ENCODE measurements at places on chromosomes 7 and 10.

GRCh38 chr10:60358282-60358681, 31.4 kb downstream of the ANK3 start:
- DNase-seq, result no peak

DNA sequence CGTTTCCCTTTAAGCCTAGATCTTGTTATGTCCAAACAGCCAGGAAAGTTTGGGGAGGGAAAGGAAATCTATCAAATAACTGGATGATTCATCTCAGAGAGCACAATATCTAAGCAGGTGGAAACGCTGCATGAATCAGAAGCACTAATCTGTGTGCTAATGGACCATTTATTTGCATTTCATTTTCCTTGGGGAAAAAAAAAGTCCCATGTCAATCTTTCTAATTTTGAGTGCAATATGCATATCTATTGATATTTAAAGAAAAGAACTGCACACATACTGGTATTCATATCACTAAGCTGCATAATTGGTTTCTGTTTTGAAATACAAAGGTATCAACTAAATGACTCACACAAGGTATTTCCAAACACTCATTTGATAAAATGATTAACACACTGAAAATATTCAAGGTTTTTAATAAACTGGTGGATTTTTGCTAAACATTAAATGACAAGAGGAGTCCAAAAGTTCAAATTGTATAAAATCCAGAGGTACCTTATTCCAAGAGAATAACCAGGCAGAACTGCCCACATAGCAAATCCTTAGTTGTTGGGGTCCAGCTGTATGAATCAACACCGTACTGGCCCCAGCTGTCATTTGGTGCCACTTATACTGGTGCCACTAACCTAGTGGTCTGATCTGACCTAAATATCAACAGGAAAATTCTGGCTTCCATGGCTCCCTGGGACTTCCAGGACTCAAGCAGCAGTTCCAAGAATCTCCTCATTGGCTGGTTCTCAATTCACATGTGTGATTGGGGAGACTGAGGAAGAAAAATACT, 122.2 kb upstream of the SP4 start:
- no peak for DNase-seq

- DNase-seq, result no peak
These were observed 61.1 kb downstream of the FOXI2 start for GRCh38 chr10:127798111-127798510.

GRCh38 chr10:10813656-10814055, 204.0 kb upstream of the CELF2 start:
- DNase-seq, result no peak

GRCh38 chr10:73816917-73817729, 5.7 kb upstream of the NDST2 start:
- no peak for DNase-seq

DNA sequence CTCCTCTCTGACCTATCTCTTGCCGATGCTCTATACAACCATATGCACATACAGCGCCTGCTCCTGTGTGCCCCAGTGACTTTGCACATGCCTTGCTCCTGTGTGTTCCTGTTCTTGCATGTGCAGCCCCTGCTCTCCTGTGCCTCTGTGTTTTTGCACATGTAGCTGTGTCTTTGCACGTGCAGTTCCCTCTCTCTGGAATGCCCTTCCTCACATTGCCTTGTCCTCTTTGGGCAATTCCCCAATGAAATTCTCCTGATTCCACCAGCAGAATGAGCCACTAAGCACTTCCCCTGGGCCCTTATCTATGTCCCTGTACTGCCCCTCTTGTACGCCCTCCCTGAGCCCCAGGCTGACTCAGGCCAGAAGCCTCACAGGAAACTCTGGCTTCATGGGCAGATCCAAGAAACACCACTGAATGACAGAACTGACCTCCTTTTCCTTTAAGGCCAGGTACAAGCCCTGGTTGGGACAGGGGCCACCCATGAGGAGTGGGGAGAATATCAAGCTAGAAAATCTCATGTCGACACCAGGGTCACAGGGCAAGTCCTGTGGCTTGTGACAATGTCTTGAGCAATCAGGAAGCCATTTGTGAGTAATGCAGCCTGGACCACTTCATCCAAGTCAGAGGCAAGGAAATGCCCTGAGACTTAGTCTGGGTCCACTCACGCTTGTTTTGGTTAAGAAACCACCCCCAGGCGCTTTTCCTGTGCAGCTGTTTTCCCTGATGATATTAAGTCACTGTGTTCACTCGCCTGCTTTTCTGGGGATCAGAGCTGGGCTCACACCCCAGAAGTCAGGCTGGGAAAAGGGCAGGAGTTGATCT, 1.9 kb upstream of the ARHGAP22 start:
- DNase-seq, result no peak

GRCh38 chr7:108246227-108246837, 116.2 kb upstream of the LAMB4 start:
- DNase-seq, result no peak
